ENCODE measurements at places on chromosomes 13 and 19.

- DNase-seq: no peak
Observed at GRCh38 chr19:49755956-49756355, 7.2 kb downstream of the TSKS start.

DNA sequence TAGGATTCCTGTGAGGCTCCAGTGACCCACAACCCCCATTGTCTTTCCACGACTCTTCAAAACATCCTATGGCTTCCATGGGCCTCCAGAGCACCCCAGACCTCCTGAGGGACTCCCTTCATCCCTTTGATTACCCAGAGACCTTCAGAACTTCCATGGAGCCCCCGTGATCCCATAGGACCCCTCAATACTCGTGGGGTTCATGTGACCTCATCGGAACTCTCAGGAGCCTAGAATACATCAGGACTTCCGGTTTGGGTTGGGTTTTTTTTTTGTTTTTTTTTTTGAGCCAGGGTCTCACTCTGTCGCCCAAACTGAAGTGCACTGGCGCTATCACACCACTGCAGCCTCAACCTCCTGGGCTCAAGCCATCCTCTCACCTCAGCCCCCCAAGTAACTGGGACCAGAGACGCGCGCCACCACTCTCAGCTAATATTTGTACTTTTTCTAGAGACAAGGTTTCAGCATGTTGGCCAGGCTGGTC is 774 bp downstream of the ALDH16A1 start:
- no peak for DNase-seq

DNA sequence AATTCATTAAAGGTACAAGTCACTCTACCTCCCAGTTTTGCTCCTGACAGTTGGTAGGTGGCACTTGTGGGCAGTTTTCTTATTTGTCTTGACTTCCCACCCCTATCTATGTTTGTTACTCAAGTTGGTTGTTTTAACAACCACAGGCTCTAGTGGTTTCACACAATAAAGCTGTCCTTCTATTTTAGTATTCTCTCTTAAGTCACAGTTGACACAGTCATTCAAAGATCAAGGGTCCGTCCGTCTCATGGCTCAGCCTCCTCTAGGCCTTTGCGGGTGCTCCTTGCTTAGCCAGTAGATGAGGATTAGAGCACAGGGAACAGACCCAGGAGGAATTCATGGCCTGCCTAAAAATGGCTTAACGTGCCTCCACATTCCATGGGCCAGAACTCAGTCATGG is 573.7 kb downstream of the IRS2 start:
- no peak for DNase-seq

DNA sequence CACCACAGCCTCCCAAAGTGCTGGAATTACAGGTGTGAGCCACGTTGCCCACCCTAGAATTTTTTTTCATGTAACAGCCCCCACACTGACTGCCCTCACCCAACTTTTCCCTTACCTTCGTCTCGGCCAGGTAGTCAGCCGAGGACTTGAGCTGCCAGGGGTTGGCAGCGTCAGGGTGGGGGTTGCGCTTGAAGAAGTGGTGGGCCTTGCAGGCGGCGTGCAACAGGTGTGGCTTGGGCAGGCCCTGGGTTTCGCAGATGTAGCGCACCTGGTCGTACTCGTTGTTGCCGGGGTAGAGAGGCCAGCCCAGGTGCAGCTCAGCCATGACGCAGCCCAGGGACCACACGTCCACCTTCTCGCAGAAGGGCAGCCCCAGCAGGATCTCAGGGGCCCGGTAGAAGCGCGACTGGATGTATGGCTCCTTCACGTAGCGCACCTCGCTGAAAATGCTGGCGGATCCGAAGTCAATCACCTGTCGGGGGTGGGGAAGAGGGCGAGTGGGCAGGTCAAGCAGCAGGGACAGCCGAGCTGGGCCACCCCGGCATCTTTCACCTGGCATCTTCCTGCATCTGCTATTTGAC is 6.2 kb downstream of the HIPK4 start:
- no peak for DNase-seq

GRCh38 chr19:5890099-5890498 is 13.5 kb downstream of the NDUFA11 start:
- DNase-seq: no peak

GRCh38 chr13:22662771-22663170 is 518.0 kb upstream of the SGCG start:
- no peak for DNase-seq

DNA sequence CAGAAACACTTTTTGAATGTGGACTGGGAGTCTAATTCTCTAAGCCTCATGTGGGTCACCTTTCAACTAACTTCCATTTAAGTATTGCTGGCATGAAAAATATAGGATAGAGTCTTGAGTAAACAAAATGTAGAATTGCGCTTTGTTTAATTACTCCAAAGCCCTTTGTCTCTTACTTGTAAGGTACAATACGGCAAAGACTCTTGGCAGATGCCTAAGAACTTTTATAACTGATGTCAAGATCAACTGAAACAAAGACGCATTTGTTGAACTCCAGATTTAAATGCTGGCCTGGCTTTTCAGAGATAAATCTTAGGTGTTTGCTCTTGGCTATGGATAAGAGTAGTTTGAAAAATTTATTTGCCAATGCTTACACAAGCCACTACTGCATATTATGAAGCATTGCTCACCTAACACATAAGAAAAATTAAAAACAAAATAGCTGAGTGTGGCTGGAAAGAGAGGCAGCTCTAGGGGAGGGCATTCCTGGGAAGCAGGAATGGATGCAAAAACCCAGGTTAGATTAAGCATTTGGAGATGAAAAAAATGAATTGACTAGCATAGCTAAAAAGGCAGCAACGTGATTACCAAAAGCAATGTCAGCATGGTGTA is 107.3 kb upstream of the STARD13 start:
- DNase-seq: no peak

DNA sequence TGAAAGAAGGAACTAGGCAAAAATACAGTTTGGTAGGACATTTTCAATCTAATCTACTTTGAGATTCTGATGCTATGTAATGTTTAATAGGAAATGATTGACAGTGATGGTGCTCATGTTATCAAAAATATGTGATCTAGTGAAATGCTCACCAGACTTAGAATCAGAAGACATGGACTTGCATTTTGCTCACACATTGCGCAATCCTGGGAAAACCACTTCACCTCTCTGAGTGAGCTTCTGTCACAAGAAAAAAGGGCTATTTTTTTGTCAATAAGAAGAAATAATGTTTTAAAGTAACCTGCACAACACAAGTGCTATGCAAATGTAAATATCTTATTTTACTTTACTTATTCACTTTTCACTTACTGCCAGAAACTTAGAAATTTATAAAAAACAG is 380.9 kb upstream of the HTR2A start:
- no peak for DNase-seq

GRCh38 chr13:104198801-104199200 is 1132.6 kb upstream of the SLC10A2 start:
- DNase-seq: no peak

DNA sequence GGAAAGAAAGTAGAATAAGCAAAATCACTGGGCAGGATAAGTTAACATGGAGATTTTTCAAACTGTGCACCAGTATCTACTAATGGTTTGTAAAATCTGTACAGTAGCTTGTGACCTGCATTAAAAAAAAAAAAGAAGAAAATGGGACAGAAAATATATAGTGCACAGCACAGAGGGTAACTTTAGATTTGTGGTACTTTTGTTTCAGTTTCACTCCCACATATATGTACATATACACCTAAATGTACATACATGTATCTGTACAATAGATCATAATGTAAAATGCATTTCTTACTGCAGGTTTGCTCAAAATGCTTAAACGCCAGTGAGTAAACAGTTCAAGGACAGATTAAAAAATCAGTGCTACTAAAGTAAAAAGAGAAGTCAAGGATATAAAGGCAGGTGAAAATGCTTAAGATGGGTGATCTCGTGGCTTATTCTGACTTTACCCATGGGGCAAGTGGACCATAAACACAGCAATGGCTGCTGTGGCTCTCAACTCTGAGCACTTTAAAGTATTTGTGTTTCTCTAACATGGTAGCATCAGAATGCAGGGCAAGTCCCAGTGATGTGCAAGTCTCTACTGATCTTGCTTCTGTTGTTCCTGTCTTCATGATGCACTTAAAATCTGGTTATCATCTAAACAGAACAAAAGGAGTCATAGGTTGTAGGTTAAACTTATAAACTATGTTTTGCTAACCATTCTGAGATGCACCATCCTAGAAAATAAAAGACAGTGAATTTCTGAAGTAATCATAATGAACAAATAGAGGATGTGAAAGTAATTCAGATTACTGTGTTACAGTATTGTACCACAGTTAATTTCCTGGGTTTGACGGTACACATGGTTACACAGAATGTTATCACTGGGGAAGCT is 112.3 kb downstream of the MIPEP start:
- no peak for DNase-seq

DNA sequence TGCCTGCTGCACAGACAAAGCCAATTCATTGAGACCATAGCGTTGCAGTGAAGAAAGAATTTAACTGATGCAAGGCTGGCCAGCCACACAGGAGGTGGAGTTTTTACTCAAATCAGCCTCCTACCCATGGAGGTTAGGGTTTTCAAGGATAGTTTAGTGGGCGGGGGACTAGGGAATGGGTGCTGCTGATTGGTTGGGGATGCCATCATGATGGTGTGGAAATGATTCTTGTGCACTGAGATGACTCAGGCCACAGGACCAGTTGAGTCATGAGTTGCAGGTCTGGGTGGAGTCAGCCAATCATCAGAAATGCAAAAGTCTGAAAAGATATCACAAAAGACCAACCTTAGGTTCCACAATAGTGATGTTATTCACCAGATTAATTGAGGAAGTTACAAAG is 359.6 kb downstream of the FOXO1 start:
- no peak for DNase-seq

DNA sequence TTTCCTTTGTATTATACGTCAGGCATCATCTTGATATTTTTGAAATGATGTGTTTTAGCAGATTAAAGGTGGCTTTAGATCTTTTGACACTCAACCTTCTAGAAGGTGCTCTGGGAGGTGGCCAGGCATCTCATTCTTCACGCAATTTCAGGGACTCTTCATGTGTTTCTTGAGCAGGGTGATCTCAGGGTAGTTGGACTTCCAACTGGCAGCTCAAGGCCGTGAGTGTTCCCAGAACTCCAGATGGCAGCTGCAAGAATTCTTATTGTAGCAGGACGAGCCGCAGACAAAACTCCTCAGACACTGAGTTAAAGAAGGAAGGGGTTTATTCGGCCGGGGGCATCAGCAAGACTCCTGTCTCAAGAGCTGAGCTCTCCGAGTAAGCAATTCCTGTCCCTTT is 82.5 kb upstream of the UBAC2 start:
- DNase-seq: no peak

GRCh38 chr13:48852911-48853727 is 122.6 kb upstream of the FNDC3A start:
- DNase-seq: no peak

DNA sequence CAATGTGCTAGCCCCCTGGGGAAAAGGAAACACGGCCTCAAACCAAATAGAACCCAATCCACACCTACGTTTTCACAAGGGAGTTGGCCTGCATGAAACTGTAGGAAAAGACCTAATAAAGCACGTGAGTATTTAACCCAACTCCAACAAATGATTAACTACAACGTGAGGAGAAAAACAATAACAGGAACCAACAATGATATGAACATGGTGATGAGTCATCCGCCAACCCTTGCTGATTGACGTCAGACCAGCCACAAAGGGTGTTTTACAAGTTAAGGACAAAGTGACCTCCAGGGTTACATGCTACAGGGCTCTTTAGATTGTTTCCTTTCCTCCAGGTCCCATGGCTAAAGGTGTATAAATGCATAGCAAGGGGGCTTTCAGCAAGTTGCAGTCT is 460.5 kb downstream of the COG6 start:
- DNase-seq: peak; percentile 48

DNA sequence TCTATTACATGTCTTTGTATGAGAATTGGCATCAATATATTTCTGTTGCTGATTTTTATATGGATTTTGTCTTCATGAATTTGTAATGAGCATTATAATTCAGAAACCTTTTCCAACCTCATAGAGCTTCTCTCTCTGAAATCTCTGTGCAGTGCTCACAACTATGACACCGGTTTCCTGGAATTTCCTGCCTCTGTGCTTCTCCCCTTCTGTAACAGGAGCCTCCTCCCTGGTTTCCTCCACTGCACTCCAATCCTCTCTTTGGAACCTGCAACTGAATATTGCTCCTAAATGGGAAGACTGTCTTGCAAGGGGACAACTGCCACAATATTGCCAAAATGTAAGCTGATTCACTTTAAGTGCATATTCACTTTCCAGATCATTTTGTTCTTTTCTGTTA is 1147.9 kb downstream of the UQCRFS1 start:
- DNase-seq: no peak

- no peak for DNase-seq
Observed at GRCh38 chr13:60509601-60510386, 112.8 kb downstream of the TDRD3 start.

DNA sequence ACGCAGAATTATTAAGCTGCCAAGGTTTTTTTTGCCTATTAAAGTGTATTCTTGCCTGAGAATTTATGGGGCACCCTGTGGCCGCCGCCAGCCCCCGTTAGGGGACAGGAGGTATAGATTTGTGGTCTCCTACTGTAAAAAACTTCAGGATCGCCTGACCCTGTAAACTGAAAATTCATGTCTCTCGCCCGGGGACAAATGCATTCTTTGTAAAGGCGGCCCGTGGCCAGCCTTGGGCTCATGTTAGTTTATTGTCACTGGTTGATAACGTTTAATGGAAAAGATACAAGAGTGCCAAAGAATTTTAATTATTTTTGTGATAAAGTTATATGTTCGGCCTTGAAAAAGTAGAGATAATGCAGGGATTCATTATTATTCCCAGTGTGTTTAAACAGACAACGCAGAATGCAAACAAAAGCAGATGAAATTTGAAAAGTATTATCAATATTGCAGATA is 141.7 kb downstream of the URI1 start:
- no peak for DNase-seq

DNA sequence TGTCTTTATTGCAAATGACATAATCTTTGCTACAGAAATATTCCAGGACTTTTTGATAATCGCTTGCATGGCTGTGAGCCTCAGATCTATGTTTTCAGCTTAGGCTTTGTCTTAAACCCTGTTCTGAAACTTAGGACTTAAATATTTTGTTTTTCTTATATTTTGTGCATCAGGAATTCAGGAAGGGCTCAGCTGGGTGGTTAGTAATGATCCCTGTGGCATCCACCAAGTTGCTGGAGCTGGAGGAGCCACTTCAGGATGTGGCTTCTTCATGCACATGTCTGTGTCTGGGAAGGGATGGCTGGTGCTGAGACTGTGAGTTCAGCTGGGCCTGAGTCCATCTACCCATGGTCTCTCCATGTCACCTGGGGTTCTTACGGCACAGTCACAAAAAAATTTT is 48.9 kb upstream of the LRCH1 start:
- no peak for DNase-seq

DNA sequence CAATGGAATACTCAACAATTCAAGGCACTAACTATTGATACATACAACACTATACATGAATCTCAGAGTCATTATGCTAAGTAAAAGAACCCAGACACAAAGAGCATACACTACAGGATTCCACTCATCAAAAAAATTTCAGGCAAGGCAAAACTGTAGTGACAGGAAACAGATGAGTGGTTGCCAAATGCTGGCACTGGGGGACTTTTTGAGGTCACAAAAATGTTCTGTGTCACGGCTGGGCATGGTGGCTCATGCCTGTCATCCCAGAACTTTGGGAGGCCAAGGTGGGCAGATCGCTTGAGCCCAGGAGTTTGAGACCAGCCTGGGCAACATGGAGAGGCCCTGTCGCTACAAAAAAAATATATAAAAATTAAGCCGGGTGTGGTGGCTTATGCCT is 129.4 kb downstream of the KL start:
- DNase-seq: no peak

GRCh38 chr13:28685114-28685513 is 26.2 kb downstream of the POMP start:
- no peak for DNase-seq

Data from mucosa of descending colon (tissue), 3 donors.